ENCODE measurements at places on chromosomes 13 and 19.
A peak's percentile ranks its signal among the peaks of the same experiment; 100 is the strongest.

GRCh38 chr13:28611654-28612131 is 47.2 kb upstream of the POMP start:
- DNase-seq, result no peak

DNA sequence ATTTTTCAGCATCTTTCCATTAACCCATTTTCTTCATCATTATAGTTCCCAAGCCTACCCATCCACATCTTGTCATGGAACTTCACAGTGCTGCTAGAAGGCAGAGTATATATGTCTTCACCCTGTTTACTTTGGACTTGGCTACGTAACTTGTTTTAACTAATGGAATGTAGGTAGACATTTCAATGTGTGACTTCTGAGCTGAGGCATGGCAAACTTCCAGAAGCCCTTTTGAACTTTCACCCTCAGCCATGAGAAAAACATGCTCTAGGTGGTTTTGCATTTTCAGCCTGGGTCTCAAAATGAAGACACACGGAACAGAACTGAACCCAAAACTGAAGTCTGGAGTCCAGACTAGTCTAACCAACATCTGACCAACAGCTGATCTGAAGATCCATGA is 3.2 kb downstream of the TEX30 start:
- no peak for DNase-seq

DNA sequence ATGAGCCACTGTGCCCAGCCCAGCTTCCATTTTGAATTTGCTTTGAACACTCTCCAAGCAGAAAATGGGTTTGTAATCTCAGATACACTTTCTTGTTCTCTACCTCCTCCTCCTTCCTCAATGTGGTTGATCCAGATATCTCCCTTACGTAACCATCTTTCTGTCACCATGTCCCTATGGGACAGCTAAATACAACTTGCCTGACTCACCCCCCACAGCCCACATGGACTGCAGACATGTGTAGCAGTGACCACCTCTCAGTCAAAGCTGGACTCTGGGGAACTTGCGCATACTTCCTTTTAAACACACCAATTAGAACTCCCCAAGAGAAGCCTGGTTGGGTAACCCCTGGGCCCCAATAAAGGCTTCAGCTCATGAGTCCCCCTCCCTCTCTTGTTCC is 10.8 kb upstream of the ZNF799 start:
- no peak for DNase-seq

DNA sequence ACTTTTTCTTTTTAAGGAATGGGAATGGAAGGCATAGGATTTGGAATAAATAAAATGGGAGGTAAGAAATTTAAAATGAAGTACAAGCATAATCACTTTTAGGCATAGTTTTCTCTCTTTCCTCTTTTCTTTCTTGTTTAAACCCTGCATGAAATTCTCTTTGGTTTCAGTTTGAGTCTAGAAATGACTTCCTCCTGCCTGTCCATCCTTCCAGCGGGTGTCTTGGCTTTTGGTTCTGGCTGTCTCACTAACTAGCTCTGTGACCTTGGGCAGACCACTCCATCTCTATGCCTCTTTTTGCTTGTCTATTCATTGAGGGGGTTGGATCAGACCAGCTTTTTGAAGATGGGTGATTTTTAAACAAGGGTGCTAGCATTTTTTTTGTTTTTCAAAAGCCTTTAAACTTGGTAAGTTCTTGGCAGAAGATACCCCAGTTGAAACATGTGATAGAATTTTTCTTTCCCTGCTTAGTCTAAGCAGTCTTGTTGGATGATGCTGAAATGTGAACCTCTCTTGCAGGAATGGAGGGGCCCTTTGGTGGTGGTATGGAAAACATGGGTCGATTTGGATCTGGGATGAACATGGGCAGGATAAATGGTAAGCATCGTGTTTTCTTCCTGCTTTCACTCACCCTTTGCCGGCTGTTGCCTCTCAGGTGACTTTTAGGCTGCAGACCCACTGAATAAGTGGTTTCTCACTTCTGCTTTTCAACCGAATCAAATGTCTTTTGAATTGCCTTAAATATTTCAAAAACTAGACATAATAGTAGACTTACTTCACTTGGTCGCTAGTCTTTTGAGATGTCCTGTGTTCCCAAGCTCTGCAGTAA is 28.6 kb downstream of the PRAM1 start:
- no peak for DNase-seq

DNA sequence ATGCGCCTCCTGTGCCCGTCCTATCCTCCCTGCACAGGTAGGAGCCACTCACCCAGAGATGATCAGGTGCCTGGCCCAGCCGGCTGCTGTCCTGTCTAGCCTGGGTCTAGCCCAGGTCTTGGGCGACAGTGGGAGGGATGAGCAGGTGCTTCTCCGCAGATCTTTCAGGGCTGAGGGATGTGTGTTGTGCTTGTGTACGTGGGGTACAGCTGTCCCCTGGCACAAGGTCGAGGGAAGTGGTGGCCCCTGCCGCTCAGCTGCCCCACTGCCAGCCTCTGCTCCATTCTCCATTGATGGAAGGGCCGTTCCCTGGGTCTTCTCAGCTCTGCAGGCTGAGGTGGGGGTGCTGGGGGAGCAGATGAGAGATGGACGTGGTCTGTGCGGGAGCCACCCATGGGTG is 13.0 kb downstream of the WTIP start:
- DNase-seq, result no peak

- no peak for DNase-seq
These were observed 12.0 kb upstream of the MYO1F start for GRCh38 chr19:8589177-8589714.

DNA sequence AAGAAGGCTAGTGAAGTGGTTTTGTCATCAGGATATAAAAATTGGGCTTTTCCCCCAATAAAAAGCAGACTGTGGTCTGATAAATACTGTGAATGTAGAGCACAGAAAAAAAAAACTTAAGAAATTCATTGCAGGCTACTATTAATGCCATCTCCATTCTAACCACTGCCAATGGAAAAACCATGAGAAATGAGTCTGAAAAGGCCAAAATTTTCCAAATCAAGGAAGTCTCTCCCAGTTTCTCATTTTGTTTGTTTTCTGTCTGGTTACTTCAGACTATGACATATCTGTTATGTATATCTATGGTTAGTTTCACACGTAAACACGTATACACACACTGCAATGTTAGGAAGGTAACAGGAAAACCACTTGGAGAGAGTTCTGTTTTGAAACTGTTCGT is 193.6 kb upstream of the TSC22D1 start:
- DNase-seq, result no peak

- no peak for DNase-seq
These were observed 26.8 kb downstream of the PIAS4 start for GRCh38 chr19:4034048-4035017.

DNA sequence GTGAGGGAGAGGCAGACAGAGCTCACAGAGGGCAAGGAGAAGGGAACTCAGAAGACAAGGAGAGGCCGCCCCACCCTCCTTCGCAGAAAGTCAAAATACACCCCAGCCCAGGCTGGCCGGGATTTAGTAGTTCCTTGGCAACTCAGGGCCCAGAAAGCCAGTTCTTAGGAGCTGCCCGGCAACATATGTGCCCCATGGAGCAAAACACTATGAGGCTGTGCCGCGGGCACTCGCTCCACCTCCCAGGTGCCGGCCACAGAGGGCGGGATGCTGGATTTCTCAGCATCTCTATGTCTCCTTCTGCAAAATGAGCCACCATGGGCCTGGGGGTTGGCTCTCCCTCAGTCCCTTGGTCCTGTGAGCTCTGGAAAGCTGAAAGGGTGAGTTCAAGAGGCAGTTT is 93.8 kb upstream of the CACNA1A start:
- DNase-seq, result no peak

- DNase-seq, result no peak
These were observed 615 bp upstream of the PSMC4 start for GRCh38 chr19:39970425-39970674.

- peak; percentile 92 for DNase-seq
These were observed 31.9 kb upstream of the FEM1A start for GRCh38 chr19:4759388-4760284.

- no peak for DNase-seq
These were observed 10.6 kb upstream of the ZNF792 start for GRCh38 chr19:34974646-34975045.

DNA sequence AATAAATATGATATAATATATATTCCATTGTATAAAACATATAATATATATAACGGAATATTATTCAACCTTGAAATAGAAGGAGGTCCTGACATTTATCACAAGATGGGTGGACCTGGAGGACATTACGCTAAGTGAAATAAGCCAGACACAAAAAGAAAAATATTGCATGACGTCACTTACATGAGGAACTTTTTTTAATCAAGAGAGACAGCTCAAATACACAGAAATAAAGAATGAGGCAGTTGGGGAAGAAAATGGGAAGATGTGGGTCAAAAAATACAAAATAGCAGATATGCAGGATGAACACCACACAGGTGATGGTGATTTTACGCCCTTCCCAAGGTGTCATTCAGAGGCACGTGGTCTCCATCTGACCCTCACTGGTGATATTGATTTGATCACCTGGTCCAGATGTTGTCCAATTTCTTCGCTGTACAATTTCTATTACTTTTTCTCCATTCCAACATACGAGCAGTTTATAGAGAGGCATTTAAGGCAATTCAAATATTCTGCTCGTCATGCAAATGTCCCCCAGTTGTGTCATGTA is 513 bp upstream of the ZNF317 start:
- no peak for DNase-seq

GRCh38 chr19:46014941-46015686 is 7.7 kb downstream of the PGLYRP1 start:
- DNase-seq, result peak; percentile 53

DNA sequence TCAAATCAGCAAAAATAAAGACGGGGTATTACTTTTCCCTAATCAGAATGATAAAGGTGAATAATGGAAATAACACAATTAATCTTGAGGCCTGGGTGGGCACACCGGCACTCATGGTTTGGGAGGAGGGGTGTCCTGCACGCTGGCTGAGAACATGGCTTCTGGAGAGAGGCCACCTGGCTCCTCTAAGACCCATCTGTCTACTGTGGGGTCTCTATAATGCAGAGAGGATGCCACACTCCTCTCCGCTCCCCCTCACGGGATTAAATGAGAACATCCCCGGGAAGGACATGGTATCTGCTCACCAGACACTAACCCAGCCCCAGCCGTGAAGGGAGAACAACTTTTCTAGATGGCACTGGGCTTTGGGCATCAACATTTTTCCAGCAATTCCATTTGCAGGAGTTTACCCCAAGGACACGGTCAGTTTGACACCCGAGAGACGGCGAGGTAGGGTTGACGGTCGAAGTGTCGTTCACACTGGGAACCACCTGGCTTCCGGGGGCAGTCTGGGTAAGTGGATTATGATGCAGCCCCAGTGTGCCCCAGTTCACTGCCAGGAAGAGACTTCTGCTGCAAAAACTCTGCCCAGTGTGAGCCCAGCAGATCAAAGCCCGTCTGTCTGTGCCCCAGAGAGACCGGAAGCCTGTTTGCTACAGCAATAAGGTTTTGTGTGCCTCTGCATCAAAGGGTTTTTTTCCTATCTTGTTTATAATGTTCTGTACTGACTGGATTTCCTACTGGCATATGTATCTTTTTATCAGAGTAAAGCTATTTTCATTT is 56.6 kb downstream of the CEBPG start:
- no peak for DNase-seq

DNA sequence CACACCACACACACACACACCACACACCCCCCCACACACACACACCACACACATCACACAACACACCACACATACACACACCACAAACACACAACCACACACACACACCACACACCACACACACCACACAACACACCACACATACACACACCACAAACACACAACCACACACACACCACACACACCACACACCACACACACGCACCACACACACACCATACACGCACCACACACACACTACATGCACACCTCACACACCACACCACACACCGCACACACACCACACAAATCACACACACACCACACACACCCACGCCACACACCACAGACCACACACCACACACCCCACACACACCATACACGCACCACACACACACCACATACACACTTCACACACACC is 83.5 kb downstream of the ZNF557 start:
- DNase-seq, result no peak

GRCh38 chr19:10317857-10318462 is 2.1 kb upstream of the FDX2 start:
- no peak for DNase-seq

DNA sequence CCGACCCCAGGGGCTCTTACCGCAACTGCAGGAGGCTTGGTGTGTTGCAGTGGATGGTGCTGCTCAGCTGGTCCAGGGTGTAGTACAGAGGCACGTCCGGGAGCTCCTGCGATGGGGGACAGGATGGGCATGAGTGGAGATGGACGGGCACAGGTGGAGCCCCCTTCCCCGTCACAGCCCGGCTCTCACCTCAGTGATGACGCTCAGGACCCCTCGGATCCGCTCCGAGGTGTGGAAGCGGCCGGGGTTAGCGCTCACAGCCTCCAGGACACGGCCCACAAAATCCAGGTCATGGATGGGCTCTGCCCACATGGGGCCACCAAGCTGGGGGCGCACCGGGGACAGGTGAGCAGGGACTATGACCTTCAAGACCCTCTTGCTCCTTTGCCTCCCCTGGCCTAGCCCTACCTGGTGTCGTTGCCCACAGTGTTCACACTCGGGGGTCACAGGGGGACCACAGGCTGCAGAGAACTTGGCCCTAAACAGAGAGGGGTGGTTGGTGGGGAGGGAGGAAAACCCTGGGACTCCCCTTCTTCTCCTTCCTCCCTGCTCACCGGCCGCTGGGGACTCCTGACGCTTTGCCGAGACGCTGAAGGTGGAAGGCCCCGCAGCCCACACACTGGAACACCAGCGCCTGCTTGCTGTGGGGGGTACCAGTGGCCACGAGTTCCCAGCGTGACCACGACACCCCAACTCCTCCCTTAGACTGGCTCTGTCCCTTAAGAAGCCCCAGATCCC is 6.9 kb upstream of the LYL1 start:
- DNase-seq, result no peak

DNA sequence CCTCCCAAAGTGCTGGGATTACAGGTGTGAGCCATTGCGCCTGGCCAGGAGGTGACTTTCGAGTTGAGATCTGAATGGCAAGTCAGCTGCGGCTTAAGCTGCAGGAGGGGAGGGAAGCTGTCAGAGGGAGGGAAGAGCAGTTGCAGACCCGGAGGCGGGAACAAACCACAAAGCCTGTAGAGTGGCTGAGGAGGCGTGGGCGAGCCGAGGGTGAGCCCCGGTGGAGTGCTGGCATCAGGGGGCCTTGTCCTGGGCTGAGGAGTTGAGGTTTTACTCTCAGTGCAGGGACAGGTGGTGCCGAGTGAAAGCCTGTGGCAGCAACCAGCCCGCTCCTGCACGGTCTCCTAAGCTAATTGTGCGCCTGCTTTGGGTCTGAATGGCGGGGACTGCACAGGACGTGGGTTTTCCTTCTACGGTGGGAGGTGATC is 24.2 kb downstream of the PPP1R37 start:
- DNase-seq, result no peak

Measured in right hindlimb (tissue), 1 donor.